ENCODE measurements at places on chromosomes 3 and 15.

DNA sequence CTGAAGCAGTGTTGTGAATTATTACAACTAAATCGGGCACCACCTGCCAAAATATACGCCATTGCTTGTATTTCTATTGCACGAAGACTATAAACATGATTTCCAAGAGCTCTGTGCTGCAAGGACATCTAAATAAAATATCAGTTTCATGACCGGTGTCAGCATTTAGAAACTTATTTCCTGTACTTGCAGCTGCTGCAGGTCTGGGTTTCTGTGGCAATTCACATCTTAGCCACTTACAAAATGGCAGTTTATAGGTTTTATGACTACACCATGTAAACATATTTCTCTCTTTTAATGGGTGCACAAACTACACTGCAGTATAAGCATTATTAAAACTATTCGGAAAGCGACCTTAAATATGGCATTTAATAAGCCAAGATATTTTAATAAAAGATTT, 359.4 kb downstream of the VPS13C start:
- no peak for DNase-seq

- no peak for DNase-seq
These were observed 55.6 kb upstream of the ICE2 start for GRCh38 chr15:60534546-60534945.

- no peak for DNase-seq
These were observed 126.8 kb upstream of the SUCLG2 start for GRCh38 chr3:67781218-67781617.

- DNase-seq: no peak
These were observed 200.7 kb downstream of the TLE3 start for GRCh38 chr15:69897061-69897460.

DNA sequence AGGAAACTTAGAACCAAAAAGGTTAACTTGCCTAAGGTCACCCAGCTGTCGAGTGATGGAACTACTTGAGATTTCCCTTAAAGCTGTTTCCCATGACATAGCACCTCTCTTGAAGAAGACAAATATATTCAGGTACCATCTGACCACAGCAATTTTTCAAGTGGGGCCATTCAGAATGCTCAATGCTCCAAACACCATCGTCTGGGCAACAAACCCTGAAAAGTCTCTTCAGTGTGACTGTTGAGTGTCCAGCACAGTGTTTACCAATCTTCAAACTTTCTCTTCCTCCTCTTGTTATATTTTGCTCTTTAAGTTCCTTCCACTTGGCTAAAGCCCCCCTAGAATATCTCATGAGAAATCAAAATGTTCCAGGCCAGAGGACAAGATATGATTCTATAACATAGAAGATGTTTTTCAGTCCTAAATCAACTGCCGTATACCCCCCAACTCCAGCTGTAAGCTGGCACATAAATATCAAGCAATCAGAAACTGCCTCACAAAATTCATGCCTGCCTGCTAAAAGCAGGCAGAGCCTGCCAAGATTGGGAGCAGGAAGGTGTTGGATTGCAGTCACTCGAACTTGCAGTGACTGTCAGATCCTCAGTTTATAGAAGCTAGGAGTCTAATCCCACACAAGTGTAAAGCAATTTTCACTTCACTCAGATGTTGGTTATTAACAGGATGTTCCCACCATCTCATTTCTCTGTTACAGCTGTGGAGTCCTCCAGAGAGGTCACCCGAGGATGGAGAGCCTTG, 230.5 kb upstream of the MRPL3 start:
- DNase-seq: no peak

- DNase-seq: no peak
These were observed 778 bp downstream of the CRBN start for GRCh38 chr3:3178498-3179328.

GRCh38 chr3:33577173-33577572, 137.0 kb upstream of the UBP1 start:
- DNase-seq: peak; percentile 3

- DNase-seq: peak; percentile 10
These were observed 29.1 kb downstream of the FGD5 start for GRCh38 chr3:14847613-14848541.

DNA sequence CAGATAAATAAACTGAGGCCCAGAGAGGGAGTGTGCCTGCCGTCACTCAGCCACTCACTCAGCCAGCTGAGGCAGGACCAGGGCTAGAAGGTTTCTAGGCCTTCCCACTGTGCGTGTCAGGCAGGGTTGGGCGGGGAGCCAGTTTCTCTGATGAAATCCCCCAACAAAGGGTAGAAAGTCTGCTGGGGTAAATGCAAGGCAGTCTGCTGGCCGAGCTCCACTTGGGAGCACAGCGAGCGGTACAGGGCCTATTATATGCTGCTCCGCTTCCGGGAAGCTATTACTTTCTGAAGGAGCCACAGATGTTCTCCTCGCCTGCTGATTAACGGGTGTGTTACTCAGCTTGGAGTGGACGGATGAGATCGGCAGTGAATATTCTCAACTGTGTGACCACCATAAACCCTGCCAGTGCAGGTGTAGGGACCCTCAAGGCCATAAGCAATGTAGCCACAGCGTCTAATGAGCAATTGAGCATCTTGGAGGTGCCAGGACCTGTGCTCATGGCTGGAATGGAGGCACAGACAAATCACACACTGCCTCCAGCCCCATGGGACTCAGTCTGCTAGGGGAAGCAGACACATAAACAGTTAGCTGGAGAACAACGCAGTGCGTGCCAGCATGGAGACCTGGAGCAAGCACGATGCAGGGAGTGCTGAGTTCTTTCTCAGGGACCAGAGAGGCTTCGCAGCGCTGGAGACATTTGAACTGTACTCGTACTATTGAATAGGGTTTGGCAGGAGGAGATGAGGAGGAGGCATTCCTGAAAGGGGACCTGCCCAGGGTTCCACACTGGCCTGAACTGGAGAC, 42.1 kb downstream of the CORO2B start:
- peak; percentile 19 for DNase-seq

GRCh38 chr3:51354731-51355615, 30.1 kb upstream of the MANF start:
- DNase-seq: no peak

- no peak for DNase-seq
These were observed 22.3 kb upstream of the ACP3 start for GRCh38 chr3:132294906-132295305.

- no peak for DNase-seq
These were observed 23.6 kb upstream of the TSPAN3 start for GRCh38 chr15:77094397-77095030.

GRCh38 chr15:81569286-81570080, 195.5 kb upstream of the TMC3 start:
- no peak for DNase-seq

GRCh38 chr15:99651023-99651807, 82.0 kb downstream of the LYSMD4 start:
- peak; percentile 69 for DNase-seq

- peak; percentile 3 for DNase-seq
These were observed 486 bp downstream of the CDIN1 start for GRCh38 chr15:36579792-36580431.

- no peak for DNase-seq
These were observed 212.2 kb downstream of the STT3B start for GRCh38 chr3:31744913-31745312.

GRCh38 chr3:177345049-177345972, 148.0 kb upstream of the TBL1XR1 start:
- peak; percentile 94 for DNase-seq

- DNase-seq: no peak
These were observed 114.5 kb downstream of the FMN1 start for GRCh38 chr15:33080006-33080405.

DNA sequence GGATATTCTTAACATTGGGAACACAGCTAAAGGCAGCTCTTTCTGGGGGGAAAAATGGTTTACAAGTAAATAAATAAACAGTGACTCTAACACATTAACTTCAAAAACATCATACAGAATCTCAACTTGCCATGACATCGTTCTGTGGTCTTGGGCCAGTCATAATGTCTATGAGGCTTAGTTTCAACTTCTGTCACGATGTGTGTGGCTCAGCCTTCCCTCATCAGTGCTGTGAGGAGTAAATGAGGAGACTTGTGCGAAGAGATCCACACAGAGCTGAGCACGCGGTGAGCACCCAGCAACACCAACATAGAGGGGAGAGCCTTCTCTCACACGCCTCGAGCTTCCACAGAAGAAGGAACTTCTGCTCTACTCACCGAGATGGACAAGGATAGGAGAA, 49.0 kb downstream of the DZIP1L start:
- DNase-seq: no peak

- DNase-seq: no peak
These were observed 177.7 kb downstream of the ALDH1A2 start for GRCh38 chr15:57887825-57888224.

- no peak for DNase-seq
These were observed 102.8 kb downstream of the TBC1D2B start for GRCh38 chr15:77974416-77975331.

DNA sequence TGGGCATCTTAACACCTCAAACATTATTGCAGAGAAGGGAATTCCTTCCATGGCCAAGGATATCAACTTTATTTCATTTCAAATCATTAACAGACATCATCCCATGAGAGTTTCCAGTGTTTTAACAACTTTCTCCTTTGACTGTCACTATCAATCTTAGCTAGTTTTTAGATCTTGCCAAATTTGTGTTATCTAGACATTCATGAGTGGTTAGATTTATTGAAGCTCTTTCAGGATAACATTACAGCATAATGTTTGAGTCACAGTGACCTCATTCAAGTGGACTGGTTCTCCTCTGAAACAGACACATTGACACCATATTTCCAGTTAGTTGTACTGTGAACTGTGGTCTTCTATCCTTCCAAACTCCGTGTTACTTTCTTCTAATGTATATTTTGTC, 8.6 kb upstream of the TNFAIP8L3 start:
- DNase-seq: no peak

GRCh38 chr15:51265037-51265555, 73.3 kb downstream of the CYP19A1 start:
- DNase-seq: no peak

GRCh38 chr3:77326586-77326985, 286.7 kb downstream of the ROBO2 start:
- no peak for DNase-seq

GRCh38 chr3:107847791-107848190, 243.0 kb downstream of the CD47 start:
- no peak for DNase-seq

GRCh38 chr3:139755551-139755950, 77.8 kb upstream of the NMNAT3 start:
- no peak for DNase-seq

GRCh38 chr15:74893627-74894026, 3.8 kb downstream of the MPI start:
- DNase-seq: no peak

DNA sequence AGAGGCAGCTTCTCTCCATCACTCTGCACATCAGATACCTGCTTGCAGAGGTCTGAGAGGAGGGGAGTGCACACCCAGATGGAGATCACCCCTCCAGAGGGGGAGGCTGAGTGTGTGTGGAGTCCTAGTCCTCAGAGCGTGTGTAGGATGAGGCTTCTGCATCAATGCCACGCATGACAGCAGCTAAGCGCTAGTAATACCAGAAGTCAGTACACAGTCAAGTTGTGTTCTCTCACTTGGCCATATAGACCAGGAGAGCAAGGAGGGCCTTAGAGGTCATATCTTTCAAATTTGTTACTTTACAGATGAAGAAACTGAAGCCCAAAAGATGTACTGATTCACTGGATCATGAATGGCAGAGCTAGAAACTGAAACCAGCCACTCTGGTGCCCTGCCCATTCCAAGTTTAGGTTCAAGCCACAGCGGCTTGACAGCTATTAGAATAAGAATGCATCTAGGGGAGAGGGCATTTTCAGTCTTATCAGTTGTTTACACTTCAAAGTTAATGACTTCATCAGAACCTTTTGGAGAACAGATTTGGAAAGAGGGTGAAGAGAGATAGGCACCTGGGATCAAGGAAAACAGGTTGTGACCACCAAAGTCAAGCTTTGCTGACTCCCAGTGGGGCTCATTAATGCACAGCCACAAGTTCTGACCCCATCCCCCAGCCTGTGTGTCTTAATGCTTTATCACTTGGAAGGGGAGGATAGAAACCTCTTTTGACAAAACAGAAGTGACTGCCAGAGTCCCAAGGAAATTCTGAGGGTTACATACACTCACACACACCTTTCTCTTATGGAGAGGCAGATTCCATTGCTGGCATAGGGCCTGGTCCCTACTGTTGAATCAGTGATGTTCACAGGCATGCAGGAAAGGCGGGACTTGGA, 310.3 kb downstream of the CHST2 start:
- no peak for DNase-seq

- no peak for DNase-seq
These were observed 72.7 kb downstream of the SCN5A start for GRCh38 chr3:38576526-38577370.

- no peak for DNase-seq
These were observed 204.7 kb downstream of the UACA start for GRCh38 chr15:70558406-70559264.

DNA sequence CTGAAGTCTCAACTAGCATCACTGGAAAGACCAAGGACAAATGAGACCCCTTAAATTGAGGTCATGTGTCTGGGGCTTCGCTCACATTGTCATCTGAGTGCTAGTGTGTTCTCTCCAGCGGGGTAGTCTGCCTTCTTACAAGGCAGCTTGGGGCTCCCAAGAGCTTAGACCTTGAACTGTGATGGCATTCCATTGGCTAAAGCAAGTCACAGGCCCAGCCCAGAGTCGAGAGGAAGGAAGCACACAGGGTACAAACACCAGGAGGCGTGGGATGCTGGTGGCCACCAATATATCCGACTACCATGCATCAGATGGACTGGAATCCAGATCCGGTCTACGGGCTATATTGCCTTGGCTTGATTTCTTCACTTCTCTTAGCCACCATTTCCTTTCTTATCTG, 31.5 kb upstream of the DYNC1LI1 start:
- DNase-seq: no peak

DNA sequence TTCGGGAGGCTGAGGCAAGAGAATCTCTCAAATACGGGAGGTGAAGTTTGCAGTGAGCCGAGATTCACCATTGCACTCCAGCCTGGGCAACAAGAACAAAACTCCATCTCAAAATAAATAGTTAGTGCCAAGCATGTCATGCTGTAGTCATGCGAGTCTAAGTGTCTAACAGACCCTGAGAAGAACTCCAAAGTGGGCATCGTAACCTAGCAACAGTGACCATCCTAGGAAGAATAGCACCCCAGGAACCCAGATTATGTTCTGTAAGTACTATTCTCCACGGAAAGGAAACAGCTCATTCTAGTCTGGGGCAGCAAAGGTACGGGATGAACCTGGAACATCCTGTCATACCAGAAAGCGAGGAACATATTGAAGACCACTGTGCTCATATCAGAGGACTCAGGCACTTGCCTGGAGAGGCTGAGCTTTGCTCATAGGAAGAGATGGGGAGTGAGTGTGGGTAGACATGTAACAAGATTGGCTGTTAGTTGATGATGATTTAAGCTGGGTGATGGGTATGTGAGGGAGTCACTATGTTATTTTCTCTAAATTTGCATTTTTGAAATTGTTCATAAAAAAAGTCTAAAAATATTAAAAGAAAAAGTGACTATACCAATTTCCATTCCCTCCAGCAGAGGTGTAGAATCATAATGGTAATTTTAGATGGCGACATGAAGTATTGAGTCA, 31.7 kb downstream of the BCL2L10 start:
- DNase-seq: no peak

GRCh38 chr3:122967356-122967755, 60.2 kb downstream of the SEMA5B start:
- no peak for DNase-seq

- peak; percentile 90 for DNase-seq
These were observed 3.3 kb upstream of the ITPKA start for GRCh38 chr15:41490355-41490754.

- DNase-seq: peak; percentile 64
These were observed 74.7 kb downstream of the RASA2 start for GRCh38 chr3:141561426-141562034.
